ENCODE measurements at places on chromosomes 2 and 18.

DNA sequence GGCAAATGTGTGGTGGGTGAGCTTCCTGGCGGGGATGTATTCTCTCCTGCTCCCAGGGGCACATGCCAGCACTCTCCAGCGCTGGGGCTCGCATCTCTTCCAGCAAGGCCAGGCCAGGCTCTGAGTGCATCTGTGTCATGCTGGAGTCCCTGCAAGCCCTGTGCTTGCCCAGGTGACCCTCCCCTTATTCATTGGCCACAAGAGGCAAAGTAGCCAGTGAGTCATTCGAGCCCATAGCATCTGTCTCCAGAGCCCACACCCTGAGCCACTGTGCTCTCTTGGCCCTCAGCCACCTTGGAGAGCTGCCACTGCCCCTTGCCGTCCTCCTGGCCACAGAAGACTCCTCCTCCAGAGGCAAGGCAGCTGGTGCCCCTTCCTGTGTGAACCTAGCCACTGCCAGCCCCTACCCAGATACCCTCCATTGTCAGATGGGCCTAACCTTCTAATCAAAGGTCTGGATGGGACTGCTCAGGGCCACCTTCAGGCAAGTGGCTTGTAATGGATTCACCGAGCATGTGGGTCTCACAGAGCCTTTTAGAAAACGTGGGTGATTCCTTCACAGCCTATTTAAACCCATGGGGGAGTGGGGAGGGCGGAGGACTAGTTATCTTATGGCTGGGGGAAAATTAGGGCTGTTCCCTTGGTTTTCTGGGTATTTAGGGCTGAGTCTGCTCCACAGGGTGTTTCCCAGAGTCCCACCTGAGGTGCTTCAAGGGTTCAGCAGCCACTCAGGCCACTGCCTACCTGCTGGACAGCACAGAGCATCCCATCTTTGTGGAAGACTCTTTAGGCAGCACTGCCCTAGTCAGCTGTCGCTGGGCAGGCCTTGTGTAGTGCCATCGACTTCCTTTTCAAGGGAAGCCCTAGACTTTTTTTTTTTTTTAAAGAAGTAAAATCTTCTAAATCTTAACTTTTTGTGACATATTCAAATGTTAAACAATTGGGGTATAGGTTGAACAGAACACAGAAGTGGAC lies 137.4 kb downstream of the ACOXL start:
- no peak for DNase-seq

GRCh38 chr2:17416884-17417391 lies 101.3 kb downstream of the RAD51AP2 start:
- DNase-seq: no peak

GRCh38 chr2:28415010-28415409 lies 22.4 kb downstream of the FOSL2 start:
- no peak for DNase-seq

- DNase-seq: no peak
Observed at GRCh38 chr18:67553437-67553836, 36.9 kb upstream of the DSEL start.

GRCh38 chr2:72222829-72223564 lies 75.3 kb upstream of the CYP26B1 start:
- no peak for DNase-seq

GRCh38 chr2:152019732-152020131 lies 79.1 kb downstream of the CACNB4 start:
- DNase-seq: no peak

DNA sequence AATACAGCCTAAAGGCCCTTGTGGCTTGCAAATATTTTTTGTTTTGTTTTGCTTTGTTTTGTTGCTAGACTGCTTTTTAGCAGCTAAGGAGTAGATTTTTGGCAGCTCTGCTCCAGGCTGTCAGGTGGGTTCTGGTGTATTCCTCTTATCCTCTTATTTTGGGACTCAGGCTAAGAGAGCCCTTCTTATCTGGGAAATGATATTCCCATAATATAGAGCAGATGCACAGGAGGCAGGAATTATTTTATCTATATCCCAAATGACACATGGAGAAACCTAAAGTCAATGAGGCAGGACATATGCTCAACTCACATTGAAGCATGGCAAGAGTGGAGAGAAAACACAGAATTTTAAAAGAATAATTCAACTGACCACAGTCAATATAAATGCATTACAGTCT lies 369.6 kb downstream of the RIT2 start:
- no peak for DNase-seq

GRCh38 chr2:221495731-221496130 lies 76.4 kb downstream of the EPHA4 start:
- DNase-seq: no peak

GRCh38 chr2:43199492-43200488 lies 26.6 kb downstream of the ZFP36L2 start:
- DNase-seq: no peak

DNA sequence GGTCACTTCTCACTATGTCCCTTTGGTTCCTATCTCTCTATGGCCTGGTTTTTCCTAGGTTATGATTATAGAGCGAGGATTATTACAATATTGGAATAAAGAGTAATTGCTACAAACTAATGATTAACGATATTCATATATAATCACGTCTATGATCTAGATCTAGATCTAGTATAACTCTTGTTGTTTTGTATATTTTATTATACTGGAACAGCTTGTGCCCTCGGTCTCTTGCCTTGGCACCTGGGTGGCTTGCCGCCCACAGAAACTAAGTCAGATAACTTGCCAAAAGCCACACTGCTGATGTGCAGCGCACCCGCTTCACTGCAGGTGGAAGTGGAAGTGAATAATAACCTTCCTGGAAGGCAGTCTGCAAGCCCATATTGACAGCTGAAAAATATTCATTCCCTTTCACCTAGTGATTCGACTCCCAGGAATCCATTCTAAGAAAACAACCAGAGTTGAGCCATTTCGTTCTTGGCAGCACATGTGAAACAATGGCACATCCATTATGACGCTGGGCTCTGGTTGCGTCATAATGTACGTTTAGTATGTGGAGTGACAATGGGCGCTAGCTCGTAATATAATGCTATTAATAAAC lies 725 bp upstream of the ANKRD53 start:
- DNase-seq: no peak

GRCh38 chr18:34928088-34928753 lies 113.0 kb upstream of the MAPRE2 start:
- DNase-seq: no peak

GRCh38 chr2:150526006-150526405 lies 38.5 kb upstream of the RND3 start:
- no peak for DNase-seq

DNA sequence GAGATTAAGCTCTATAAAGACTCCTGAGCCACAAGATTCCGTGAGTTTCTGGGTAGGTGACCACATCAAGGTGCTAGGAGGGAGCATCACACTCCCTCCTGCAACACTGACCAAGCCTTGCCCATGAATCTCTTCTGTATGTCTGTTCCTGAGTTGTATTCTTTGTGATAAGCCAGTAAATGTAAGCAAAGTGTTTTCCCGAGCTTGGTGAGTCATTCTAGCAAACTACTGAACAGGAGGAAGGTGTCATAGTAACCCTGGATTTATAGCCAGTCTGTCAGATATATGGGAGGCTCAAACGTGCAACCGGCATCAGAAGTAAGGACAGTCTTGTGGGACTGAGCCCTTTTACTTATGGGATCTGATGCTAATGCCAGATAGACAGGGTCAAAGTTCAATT lies 346.1 kb upstream of the KYNU start:
- DNase-seq: no peak

DNA sequence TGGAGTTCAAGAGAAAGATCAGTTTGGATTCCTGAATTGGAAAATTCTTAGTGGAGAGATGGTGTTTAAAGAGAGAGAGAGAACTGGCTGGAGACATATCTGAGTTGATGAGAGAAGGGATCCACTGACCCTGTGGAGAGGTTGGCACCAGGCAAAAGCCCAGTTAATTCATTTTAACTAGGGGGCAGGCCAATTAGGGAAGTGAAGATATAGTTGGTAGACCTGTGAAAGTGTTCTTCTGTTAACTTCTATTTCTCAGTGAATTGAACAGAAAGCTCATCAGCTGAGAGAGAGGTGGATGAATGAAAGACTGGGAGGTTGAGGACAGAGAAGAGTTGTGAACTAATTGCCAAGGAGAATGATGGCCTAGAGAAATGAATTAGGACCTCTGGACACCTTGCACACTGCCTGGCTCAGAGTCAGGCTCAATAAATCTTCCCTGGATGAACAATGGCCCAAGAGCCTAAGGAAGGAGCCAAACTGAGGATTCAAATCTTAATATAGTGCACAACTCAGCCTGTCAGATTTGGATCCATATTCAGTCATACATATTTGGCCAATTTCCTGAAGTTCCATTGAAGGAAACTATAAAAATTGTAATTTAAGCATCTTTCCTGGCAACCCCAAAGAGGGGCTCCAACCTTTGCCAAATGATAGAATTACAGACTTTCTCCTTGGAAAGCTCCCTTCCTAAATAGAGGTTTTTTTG lies 82.2 kb upstream of the RMDN2 start:
- no peak for DNase-seq

- no peak for DNase-seq
Observed at GRCh38 chr2:38104598-38104997, 28.6 kb upstream of the CYP1B1 start.

- DNase-seq: no peak
Observed at GRCh38 chr2:222410534-222410933, 13.8 kb upstream of the SGPP2 start.

DNA sequence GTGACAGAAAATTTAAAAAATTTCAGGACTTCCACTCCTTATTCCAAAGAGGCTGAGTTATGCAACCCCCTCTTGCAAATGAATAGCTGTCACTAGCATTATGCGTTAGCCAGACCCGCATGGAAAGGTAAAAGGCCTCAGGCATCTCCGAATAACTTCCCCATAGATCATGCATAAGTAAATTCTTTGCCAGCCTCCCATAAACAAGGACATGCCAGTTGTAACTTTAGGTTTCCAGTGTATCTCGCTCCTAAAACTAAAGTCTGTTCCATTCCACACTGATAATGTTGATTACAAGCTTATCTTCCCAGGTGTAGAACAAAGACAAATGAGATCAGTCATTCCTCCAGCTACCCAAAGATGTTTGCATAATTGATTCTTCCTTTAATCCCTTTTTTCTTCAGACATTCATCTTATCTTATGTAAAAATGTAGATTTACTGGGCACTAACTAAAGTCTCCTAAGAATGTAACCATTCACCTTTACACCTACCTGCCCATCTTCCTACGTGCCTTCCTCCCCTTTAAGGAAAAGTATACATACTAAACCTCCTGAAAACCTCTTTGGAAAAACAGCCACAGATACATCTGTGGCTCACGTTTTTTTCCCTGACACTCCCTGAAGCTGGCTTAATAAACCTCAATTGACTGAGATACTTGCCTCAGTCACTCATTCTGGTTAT lies 13.6 kb upstream of the NFU1 start:
- no peak for DNase-seq

DNA sequence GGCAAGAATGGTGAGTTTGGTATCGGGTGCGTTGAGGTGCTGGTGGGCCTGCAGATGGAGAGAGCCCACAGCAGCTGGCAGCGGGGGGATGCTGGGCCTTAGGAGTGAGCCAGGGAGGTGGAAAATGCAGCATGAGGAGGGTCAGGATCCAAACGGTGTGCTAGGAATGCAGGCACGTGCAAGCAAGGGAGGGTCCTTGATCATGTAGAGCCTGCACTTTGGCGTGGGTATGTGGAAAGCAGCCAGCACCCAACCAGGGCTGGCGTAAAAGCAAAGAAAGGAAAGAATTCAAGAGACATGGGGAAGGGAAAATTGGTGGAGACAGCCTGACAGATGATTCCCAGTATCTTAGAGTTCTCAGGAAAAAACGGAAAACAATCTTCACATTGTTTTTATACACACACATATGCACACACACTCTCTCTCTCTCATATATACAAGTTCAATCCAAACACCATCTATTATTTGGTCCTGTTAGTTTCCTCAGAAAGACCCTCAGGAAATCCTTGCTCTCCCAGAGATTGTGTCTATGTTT lies 46.3 kb downstream of the LTBP1 start:
- DNase-seq: no peak

DNA sequence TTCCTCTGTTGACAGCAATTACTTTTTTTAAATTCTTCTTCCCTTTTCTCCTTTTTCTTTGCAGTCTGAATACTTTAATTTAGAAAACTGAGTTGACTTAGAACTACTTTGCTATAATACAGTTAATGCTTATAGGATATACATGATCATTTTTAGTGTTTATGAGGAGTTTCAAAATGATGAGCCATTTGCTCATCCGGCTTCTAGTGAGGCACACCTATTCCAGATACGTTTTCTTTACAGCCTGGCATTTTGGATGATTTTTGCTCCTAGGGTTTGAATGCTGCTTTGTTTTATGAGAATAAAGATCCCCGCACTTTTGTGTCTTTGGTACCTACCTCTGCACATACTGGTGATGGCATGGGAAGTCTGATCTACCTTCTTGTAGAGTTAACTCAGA lies 52.8 kb downstream of the EIF5B start:
- no peak for DNase-seq

- DNase-seq: no peak
Observed at GRCh38 chr2:48264627-48265026, 265.3 kb upstream of the STON1 start.

DNA sequence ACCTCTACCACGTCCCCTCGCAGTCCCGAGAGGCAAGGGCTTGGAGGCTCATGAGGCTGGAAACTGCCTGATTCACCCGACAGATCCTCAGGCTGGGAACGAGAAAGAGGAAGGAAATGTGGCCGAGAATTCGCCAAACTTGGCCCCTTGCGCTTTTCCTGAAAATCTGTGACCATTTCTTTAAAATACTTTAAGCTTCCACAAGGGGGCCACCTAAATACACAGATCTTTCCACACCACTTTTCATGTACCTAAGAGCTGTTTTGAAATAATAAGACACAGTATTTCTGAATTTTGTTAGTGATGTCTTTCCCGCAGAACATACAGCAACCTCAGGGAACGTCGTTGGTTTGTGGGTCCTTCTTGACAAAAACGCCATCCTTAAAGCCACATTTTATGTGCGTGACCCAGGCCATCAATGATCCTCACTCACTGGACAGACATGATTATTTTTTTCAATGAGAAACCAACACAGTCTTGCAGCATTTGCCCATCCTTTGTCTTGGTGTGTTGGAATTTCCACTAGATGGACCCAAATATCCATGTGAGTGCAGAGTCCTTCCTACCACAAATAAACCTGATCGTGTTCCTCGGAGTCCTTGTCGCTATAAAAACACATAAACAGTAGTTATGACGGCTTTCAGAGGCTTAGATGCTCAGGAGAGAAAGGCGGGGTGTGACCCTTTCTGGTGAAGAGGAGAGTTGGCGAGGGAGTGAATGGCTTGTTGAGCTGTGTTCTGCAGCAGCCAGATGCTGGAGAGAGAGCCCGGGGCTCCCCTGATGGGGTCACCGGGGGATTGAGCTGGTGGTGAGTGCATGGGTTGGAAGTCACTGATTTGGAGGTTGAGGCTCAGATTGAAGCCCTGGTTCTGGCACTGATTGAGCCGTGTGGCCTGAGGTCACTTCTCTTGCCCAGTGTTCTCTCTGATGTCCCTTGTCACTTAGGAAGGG lies 25.0 kb downstream of the DCDC2C start:
- no peak for DNase-seq

DNA sequence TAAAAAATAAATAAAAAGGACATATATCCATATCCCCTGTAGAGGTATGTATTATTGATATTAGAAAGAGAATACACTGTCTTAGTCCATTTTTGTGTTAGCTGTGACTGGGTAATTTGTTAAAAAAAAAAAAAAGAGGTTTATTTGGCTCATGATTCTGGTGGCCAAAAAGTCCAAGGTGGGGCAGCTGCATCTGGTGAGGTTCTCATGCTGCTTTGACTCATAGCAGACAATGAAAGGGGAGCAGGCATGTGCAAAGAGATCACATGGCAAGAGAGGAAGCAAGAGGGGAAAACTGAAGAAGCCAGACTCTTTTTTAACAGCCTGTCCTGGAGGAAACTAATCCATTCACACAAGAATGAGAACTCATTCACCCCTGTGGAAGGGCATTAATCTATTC lies 101.6 kb upstream of the MAP4K3 start:
- DNase-seq: no peak

- no peak for DNase-seq
Observed at GRCh38 chr18:666177-666576, 8.7 kb downstream of the TYMS start.
